ENCODE measurements at places on chromosomes 6 and 20.

DNA sequence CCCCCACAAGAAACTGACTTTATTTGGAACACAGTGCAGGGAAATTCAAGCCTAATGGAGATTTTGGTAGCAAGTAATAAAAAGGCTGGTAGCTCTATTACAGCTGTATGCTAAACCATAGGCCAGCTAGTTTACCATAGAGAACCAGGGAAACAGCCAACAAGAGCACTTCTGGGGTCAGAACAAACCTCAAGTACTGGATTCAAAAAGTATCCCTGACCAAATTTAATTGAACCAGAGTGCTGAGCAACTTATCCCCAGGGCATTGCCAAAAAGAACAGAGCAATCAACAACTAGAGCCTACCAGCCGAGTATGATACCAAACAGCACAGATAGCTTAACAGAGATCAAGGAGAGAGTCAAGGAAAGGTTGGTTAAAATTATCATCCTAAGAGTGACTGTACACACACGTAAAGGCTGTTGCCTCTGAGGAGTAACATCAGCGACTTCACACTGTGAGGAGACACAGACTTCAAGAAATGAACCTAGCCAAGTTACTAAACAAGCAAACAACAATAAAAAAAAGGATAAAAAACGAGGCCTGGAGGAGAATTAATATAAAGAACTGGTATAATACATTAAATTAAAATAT, 11.5 kb upstream of the ASF1A start:
- no peak for DNase-seq

GRCh38 chr20:44223721-44224120, 13.2 kb upstream of the OSER1 start:
- no peak for DNase-seq

DNA sequence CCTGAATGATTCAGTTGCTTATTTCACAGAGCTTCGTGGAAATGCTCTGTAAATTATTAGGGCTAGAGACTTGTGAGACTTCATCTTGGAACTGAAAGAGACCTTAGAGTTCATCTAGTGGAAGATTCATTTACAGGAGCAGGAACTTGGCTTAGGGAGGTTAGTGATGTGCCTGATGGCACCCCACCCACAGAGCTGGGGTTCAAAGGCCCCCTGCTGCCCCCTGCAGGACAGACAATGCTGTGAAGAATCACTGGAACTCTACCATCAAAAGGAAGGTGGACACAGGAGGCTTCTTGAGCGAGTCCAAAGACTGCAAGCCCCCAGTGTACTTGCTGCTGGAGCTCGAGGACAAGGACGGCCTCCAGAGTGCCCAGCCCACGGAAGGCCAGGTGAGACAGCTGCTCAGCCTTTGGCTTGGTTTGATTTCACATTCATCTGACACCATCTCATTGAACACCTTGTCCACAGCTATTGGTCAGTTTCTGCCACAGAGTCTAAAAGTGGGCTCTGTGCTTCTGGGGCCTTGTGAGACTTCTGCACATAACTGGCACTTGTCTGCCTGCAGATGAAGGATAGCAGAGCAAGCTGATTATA, 25.1 kb downstream of the MYBL2 start:
- peak; percentile 23 for DNase-seq

GRCh38 chr6:55069132-55069781, 105.1 kb upstream of the HCRTR2 start:
- DNase-seq: no peak

DNA sequence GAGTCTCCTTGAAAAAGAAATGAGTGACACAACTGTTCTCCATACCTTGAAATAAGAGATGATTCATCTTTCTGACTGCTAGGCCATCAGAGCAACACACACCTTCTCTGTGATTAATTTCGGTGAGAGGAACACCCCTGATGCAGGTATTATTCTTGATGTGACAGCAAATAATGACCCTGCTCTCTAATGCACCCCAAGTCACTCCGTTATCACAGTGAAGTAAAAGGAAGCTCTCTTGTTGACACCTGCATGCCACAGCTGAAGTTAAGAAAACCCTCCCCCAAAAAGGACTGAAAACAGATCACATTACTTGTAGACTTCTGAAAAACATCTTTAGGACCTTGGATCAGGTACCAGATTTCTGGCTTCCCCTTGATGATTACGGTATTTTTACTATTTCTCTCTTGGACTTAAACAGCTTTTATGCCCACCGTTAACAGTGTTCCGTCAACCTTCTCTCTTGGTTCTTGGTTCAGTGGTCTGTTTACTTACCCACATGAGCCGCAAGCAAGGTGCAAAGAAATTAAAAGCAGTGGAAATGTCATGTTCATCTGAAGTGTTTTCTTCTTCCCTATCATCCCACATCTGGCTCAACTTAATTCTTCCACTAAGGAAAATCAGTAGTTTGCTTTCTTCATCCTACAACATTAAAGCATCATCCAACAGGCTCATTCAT, 249.7 kb downstream of the GMPR start:
- DNase-seq: no peak

- no peak for DNase-seq
Observed at GRCh38 chr20:46108435-46108841, 9.7 kb upstream of the CD40 start.

GRCh38 chr6:63553208-63553607, 19.1 kb upstream of the LOC128125822 start:
- DNase-seq: no peak

GRCh38 chr6:61950811-61951210, 335.2 kb downstream of the KHDRBS2 start:
- no peak for DNase-seq

GRCh38 chr6:138568997-138569396, 69.7 kb upstream of the NHSL1 start:
- no peak for DNase-seq

DNA sequence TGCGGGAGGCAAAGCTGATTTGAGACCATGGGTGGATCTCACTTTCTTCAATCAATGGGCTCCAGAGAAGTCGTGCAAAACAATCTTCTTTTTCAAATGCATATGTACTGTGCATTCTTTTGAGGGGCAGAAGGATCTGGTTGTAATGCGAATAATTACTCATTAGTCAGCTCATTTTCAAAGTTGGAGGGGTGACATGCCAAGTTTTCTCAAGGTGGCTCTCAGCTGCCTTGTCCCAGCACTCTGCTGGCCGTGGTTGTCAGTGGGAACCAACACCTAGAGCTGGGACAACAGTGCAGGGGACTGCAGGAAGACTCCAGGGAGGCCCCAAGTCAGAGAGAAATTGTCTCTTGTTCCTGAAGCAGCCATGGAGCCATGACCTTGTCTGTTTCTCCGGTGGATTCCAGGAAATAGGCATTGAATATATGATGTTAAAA, 25.3 kb downstream of the MYT1 start:
- no peak for DNase-seq

- no peak for DNase-seq
Observed at GRCh38 chr6:13478525-13478966, 8.9 kb downstream of the GFOD1 start.

DNA sequence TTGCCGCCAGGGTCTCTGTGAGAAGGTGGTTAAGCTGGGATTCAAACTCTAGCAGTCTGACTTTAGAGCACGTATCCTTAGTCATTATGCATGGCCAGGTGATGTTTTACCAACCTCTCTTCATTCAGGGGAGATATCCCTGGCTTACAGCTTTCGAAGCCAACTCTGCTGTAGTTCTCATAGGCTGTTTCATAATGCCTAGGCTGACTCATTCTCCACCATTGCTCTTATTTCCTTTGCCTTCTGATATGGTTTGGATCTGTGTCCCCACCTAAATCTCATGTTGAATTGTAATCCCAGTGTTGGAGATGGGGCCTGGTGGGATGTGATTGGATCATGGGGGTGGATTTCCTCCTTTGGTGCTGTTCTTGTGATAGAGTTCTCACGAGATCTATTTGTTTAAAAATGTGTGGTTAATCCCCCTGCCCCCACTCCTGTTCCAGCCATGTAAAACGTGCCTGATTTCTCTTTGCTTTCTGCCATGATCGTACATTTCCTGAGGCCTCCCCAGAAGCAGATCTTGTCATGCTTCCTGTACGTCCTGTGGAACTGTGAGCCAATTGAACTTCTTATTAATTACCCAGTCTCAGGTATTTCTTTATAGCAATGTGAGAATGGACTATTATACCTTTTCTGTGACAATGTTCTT, 94.6 kb upstream of the MAN1A1 start:
- DNase-seq: no peak

GRCh38 chr20:40643891-40644290, 45.1 kb downstream of the MAFB start:
- DNase-seq: no peak

DNA sequence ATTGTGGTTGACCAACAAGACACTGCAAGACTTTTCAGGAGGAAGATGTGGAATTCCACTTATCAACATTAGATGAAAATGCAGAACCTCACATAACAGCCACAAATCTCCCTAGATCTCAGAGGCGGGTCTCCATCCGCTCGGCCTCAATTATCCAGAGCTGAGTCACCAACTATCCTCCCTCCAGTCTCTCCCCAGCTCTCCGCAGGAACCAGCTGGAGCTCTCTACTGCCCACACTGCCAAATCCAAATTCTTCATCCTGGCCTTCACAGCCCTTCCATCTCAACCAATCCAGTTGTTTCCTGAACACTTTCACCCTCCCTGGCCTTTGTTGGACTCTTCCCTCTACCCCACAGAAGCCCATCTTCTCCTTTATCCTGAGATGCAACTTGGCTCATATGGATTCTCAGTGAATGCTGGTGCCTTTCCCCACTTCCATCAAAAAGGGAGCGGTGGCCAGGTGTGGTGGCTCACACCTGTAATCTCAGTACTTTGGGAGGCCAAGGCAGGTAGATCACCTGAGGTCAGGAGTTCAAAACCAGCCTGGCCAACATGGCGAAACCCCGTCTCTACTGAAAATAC, 3.5 kb upstream of the TGIF2 start:
- DNase-seq: no peak

- DNase-seq: no peak
Observed at GRCh38 chr6:169472786-169473416, 219.3 kb upstream of the THBS2 start.

- DNase-seq: no peak
Observed at GRCh38 chr6:133085471-133085870, 155.7 kb upstream of the EYA4 start.

GRCh38 chr6:20769631-20770030, 235.4 kb downstream of the CDKAL1 start:
- no peak for DNase-seq

- peak; percentile 85 for DNase-seq
Observed at GRCh38 chr6:34425498-34426410, at the start of gene RPS10. Gene RPS10 (minus strand): TSS chr6:34426069. CDS start chr6:34425221, 848 bp downstream.

- DNase-seq: no peak
Observed at GRCh38 chr20:17782768-17783167, 83.0 kb downstream of the BANF2 start.

GRCh38 chr6:159180001-159180400, 10.8 kb downstream of the FNDC1 start:
- no peak for DNase-seq

DNA sequence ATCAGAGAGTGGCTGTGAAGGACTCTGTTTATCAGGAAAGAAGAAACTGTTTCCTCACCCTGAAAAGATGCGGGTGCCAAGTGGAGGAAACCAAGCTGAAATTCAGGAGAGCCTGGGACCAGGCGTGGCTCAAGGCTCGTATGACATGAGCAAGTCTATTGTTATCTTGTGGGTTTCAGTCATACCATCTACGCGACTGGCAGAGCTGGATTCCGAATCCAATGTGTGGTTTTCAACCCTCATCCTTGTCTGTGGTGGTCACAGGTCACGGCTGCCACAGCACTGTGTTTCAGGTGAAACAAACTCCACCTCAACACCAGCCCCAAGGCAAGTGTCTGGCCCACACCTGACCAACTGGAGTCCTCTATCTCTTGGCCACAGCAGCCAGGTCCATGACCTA, 9.1 kb downstream of the MC3R start:
- no peak for DNase-seq

DNA sequence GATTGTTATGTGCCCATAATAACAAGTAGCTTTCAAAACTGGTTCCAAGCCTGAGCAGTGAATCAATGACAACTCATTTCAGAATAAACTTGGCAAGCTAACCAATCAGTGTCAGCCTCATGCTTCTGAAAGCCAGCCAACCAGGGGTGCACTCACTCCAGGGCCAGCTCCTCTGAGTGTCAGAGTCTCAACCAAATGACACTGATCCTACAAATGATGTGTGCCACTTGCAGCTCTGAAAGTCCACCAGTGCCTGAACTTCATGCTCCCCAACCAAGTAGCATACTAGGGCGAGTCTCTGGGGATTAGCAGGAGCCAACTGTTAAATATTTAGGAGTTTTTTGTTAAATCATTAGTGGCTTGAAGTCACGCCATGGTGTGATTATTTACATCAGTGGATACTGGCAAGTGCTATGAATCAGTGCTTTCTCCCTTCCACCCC, 4.5 kb downstream of the IYD start:
- DNase-seq: no peak

GRCh38 chr20:63696306-63696627, 185 bp upstream of the TNFRSF6B start:
- DNase-seq: no peak

GRCh38 chr20:46977909-46978588, 83.4 kb downstream of the EYA2 start:
- DNase-seq: no peak

GRCh38 chr6:106360410-106360988, at the start of gene CRYBG1:
Gene CRYBG1 (plus strand): TSS chr6:106360717. CDS start chr6:106360909, 192 bp downstream.
- DNase-seq: peak; percentile 28
